ENCODE measurements at places on chromosomes 3 and 15.
A peak's percentile ranks its signal among the peaks of the same experiment; 100 is the strongest.

DNA sequence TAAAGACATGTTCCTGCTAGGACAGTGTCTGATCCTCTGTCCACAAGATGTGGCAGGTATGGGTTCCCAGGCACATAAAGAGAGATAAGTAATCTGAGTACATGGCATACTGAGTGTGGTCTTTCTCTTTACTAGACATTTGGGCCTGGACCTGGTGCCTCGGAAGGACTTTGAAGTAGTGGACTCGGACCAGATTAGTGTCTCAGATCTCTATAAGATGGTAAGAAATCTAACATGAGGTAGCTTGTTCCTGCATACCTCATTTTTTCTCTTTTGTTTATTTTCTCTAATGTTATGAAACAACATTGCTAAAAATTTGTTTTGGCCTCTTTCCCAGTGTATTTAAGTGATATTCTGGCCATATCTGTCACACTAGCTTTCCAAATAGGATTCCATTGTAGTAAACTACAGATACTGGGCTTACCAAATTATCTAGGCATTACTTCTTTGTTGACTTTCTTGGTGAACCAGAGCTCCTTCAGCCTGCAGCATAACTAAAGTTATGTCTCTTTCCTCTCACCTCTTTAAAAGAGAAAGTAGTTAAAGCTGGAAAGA, 309.8 kb upstream of the MANF start:
- DNase-seq: no peak

DNA sequence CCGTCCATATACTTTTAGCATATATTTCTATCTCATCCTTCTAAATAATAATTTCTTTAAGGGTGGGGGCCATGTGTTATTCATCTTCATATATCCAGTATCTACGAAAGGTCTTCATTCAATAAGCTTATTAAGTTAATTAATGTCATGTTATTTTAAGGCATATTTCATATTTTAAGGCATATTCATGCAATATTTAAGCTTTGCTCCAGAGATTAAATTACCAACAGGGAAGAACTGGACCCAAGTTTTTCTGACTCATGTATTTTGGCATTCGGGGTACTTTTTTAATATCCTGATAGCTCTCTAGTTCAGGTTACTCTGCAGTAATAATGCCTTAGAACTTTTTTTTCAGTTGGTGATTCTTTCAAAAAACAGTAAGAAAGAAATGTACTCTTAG, 27.4 kb downstream of the PHC3 start:
- no peak for DNase-seq

DNA sequence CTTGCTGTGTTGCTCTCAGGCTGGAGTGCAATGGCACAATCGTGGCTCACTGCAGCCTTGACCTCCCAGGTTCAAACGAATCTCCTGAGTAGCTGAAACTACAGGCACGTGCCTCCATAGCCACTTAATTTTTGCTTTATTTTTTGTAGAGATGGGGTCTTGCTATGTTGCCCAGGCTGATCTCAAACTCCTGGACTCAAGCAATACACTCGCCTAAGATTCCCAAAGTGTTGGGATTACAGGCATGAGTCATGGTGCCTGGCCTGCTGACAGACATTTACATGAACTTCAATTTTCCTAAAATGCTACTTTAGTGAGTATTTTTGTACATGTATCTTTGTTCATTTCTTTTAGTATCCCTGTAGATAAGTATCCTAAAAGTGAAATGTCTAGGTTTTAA, 132.3 kb downstream of the SUCLG2 start:
- DNase-seq: no peak

DNA sequence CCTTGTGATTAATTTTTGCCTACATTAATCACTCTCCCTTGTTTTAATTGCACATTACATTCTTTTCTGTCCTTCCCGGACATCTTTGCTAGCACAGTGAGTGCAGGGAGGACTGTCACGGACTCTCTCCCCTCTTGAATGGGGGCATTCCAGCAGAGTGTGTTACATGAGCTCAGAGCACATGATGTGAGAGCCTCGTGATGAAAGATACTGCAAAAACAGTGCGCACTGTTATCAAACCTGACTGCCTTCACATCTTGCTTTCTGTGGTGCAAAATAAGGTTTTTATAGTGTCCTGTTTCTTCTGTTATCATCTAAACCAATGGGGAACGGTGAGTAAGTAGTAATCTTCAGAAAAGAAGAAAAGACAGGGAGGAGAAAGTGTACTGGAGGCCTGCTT, 167.5 kb downstream of the PGPEP1L start:
- DNase-seq: no peak

DNA sequence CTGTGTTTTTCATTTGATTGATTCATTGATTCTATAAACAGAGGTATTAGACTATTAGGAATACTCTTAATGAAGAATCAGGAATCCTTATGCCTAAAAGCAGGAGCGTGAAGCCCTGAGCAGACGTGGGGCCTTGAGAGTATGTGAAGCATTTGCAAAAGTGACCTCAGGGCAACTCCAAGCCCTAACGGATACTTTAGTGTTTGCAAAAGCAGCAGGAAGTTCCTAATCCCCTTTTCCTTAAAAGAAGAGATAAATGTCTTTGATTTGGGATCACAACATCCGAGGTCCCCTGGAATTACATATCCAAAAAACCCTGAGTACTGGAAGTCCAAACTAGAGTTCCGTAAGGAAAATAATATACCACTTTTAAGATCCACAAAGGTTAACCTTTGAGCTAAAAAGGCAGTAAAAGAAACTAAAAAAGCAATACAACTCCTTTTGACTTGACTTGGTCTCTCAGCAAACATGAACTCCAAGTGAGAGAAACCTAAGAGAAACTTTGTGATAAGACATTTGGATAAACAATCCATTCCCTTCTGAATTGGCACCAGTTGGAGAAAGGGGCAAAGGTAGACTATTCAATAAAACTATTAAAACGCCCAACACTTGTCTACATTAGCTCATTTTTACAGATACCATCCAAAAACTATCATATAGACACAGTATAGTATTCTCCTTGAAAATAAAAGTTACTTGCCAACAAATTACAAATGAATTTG, 27.4 kb downstream of the PRTG start:
- no peak for DNase-seq

DNA sequence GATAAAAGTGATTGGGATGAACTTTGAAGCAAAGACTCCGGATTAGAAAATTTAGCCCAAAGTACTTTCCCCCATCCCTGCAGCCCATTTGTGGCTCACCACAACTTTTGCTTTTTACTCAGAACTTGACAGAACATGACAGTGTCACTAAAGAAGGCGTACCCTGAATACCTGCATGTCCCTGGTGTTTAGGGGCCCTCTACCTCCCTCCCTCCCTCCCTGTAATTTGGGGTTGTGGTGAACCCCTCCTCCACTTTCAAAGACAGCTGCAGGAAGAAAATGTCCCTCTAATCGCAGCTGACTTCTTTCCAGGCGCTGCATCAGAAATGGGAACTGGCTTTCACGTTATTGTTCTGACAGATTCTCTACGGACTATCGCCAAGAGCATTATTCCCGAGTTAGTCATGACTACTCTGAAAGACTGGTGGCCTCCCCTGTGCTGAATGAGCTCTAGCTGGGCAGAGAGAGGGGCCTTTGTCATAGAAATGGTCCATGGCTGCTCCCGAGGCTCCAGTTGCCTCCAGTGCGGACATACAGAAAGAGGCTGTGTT, 93.2 kb upstream of the ARHGEF3 start:
- no peak for DNase-seq

GRCh38 chr3:14505803-14506500, 34.2 kb downstream of the GRIP2 start:
- no peak for DNase-seq

- DNase-seq: no peak
Observed at GRCh38 chr3:143218166-143218835, 98.7 kb downstream of the CHST2 start.

DNA sequence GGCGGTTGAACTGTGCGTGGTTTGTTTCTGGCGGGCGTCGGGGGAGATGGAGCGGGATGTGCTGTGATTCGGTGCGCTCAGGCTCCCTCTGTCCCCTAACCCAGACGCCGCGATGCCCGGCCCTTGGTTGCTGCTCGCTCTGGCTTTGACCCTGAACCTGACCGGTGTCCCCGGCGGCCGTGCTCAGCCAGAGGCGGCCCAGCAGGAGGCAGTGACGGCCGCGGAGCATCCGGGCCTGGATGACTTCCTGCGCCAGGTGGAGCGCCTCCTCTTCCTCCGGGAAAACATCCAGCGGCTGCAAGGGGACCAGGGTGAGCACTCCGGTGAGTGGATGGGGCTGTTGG, 1.2 kb downstream of the TRH start:
- DNase-seq: no peak

DNA sequence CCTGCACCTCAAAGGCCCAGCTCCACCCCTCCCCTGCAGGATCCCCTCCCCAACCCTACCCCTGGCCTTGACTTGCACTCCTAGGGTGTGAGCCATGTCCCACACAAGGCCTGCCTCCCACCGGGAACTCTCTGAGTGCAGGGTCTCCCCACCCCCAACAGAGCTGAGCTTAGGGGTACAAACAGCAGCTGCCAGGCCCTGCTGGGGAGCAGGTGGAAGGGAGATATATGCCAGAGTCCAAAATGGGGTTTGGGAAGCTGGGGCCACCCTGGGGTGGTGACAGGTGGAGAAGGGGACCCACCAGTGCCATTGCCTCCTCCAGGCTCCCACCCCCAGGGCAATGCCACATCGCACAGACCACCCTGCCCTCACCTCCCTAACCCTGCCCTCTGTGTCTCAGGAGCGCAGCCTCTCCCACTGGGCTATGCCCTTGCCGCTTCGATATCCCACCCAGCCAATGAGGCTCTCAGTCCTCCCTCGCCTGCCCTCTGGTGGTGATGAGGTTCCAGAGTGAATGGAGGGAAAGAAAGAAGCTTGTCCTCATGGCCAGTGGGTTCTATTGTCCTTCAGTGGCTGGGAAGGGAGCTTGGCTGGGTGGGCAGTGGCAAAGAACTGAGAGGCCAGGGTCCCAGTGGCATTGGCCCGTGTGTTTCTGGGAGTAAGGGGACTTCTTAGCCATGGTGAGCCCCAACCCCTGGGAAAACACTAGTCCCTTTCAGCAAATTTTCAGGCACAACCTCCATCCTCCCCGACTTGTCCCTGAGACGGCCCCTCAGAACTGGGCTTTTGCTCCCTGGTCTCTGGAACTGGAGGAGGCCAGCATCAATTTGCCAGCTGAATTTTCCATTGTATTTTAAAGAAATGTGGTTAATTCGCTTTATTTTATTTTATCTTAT, 46.8 kb downstream of the CYP11A1 start:
- peak; percentile 19 for DNase-seq

DNA sequence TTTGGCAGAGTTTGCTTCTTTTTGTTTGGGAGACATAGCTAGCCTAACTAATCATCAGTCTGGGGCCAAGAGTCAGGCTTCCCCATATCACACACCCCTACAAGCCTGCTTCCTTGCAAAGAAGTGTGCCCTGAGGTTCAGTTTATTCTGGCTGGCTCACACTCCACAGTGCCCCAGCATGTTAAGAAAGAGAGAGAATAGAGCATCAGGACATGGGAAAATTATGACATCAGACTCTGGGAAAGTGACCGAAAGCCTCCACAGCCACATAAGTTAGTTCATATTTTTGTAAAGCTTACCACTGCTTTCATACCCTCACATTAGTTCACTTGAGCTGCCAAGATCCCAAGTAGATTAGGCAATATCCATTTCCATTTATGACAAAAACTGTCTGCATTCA, 63.0 kb upstream of the CFAP161 start:
- DNase-seq: no peak

- DNase-seq: peak; percentile 95
Observed at GRCh38 chr3:156535162-156535627, 19.7 kb downstream of the SSR3 start.

- no peak for DNase-seq
Observed at GRCh38 chr15:27707257-27707656, 391.9 kb downstream of the OCA2 start.

GRCh38 chr15:52257734-52258062, 37.9 kb downstream of the MYO5C start:
- DNase-seq: no peak

DNA sequence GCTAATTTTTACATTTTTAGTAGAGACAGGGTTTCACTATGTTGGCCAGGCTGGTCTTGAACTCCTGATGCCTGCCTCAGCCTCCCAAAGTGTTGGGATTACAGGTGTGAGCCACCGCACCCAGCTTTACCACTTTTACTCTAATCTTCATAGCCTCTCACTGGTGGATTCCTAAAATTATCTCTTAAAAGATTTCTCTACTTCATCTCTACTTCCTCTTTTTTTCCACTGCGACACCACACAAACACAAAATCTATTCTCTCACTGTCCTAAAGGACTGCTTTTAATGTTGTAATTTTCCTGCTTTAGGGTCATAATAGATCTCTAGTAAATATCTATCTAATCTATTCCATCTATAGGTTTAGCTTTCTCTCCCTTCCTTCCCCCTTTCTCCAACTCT, 34.0 kb upstream of the TBL1XR1 start:
- no peak for DNase-seq

Measured in inflammatory macrophage treated with lipopolysaccharide for 4 hours (primary cell).